HTR-8/SVneo (cell line): ENCODE measurements at places on chromosomes 5 and 9.
A peak's percentile ranks its signal among the peaks of the same experiment; 100 is the strongest.

GRCh38 chr5:36744773-36745589 is 131.6 kb upstream of the NIPBL start:
- peak; percentile 54 for DNase-seq

DNA sequence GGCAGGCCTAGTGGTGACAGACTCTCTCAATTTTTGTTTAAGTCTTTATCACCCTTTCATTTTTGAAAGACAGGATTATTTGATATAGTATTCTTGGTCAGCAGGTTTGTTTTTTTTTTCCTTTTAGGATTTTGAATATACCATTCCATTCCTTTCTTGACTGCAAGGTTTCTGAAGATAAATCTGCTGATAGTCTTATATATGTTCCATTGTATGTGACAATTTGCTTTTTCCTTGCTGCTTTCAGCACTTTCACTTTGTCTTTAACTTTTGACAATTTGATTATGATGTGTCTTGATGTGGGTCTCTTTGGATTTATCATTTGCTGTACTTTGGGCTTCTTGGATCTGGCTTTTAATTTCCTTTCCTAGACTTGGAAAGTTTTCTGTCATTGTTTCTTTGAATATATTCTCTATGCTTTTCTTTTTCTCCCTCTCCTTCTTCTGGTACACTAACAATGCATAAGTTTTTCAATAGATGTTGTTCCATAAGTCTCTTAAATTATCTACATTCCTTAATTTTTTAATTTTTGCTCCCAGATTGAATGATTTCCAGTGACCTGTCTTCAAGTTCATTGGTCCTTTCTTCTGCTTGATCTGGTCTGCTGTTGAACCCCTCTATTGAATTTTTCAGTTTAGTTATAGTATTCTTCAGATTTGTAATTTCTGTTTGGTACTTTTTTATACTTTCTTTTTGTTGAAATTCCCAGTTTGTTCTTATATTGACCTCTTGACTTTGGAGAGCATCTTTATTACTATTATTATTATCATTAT is 14.6 kb upstream of the FBXW2 start:
- DNase-seq, result no peak

- no peak for DNase-seq
Observed at GRCh38 chr9:103709366-103709765, 384.7 kb upstream of the SMC2 start.

DNA sequence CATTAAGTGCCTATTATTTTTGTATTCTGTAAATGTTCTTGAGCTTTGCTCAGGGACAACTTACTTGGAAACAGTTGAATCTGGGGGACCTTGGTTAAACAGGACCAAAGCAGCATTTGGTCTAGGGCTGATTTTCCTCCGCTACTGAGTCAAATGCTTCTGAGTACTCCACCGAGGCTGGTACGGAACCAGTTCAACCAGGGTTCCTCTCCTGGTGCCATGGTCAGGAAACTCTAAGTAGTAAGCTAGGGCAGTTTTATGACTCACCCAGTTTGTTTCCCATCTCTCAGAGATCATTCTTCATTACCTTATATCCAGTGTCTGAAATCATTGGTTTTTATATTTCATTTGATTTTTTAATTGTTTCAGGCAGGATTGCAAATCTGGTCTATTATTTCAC is 111.9 kb upstream of the TNFAIP8 start:
- no peak for DNase-seq

DNA sequence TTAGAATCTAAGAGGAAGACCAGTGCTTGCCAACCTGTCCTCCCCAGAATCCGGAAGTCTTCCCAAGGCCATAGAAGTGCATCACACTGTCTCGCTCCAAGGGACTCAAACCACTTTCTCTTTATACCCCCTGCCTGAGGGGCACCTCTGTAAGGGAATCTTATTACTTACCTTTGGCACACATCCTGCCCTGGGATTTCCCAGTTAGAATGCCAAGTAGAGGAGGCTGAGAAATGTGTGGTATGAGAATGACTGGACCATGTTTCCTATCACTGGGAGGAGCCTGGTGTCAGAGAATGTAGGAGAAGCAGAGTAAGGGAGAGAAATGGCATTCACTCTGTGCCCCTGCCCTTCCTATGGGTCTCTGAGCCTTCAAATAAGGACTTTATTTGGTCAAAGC is 85.8 kb downstream of the AOPEP start:
- DNase-seq, result peak; percentile 60

DNA sequence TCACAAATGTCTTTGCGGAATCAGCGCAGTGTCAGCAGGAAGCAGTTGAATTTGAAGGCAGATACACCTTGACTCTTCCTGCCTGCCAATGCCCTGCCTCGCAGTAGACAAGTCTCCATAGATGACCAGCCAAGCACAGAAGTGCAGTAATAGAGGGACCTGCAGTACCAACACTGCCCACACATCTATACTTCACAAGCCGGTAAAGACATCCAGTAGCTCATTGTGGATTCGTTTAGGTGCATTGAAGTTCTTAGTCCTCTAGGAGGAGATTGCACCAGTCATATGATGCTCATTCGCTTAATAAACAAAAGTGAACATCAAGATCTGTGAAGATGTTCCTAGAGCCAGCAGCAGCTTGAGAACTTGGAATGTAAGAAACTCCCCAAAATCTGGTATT is 7.1 kb upstream of the IFNA2 start:
- DNase-seq, result no peak

- peak; percentile 44 for DNase-seq
Observed at GRCh38 chr9:122126331-122127261, 33.0 kb downstream of the NDUFA8 start.

GRCh38 chr5:138620663-138621224 is 45.5 kb upstream of the HSPA9 start:
- DNase-seq, result no peak

DNA sequence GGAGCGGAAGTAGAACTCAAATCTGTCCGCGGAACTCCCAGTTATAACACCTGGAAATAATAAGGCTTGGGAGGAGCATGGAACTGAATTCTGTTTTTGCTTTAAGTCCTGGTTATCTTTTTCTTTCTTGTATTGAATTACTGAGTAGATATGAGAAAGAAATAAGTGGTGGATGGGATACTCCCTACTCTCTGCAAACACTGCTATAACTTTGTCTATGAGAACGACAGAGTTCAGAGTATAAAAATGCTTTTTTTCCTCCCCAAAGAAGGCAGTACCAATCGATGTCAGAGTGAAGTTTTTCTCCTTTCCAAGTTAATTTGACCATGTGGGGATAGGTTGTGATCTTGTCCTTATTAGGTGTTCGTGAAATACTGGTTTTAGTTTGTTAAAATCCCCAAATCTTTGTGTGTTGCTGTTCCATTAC is 1.2 kb downstream of the RIC1 start:
- peak; percentile 18 for DNase-seq

DNA sequence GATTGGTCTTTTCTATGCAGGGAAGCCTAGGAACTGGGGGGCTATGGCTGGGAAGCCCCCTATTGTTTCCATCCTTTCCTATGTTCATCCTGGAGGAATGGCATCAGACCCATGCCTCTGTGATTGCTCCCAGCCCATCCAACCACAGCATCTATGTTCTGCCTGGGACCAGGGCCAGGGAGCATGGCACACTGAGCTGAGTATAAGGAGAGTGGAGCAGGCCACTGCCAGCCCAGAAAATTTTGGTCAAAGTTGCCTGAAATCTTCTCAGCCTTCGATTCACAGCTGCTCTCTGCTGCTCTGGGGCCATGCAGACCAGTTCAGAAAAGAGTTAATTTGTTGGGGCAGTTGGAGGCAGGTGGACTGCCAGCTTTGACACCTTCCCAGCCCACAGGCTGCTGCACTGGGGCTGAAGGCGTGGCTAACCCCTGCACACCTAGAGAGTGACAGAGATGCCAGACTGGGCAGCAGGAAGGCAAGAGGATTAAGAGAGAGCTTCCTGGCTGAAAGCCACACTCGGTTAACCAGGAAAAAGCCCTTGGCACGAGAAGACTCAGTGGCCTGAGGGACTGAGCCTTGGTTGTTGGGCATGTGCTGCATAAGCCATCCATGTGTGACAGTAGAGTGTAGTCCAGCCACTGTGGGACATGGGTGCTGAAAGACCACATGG is 12.1 kb downstream of the TGFBI start:
- no peak for DNase-seq

- DNase-seq, result no peak
Observed at GRCh38 chr5:33726422-33727165, 165.2 kb downstream of the ADAMTS12 start.
